ENCODE measurements at places on chromosomes 3 and 15.
A peak's percentile ranks its signal among the peaks of the same experiment; 100 is the strongest.

DNA sequence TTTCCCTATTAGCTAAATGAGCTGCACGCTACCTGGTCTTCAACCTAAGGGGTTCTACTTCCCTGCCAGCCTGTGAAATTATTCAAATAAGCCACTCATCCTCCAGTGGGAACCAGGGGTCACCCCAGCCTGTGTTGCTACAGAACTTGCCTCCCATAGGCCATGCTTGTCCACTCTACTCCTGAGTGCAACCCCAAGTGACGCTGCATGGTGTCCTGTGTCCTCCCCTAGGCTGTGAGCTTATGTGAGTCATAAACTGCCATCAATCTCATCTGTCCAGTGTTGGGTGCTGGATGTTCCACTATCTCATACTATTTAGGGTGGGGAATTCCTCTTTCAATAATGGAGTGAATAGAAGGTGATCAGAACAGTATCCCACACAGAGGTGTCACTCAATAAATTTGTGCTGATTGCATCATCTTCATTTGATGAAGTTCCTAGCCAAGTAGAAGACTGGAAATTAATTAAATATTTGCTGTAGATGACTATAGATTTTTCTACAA is 49.8 kb upstream of the SSR3 start:
- no peak for DNase-seq

DNA sequence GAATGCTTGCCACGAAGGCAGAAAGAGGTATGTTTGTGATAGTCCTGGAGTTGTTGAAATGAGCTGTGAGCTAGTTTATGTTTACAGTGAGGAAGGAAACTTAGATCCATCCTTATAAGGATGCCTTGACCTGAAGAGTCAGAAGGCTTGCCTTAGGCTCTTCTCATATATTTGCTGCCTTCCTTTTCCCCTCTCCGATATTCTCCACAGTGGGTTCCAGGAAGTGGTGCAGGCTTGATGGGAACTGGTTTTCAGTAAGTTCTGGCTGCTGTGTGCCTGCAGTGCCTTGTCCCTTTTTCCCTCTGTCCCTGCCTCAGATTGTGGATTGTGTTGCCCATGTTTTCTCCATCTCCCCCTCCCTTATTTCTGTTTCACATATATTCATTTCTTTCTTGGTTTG is 287.3 kb upstream of the UBE2E1 start:
- DNase-seq = no peak

DNA sequence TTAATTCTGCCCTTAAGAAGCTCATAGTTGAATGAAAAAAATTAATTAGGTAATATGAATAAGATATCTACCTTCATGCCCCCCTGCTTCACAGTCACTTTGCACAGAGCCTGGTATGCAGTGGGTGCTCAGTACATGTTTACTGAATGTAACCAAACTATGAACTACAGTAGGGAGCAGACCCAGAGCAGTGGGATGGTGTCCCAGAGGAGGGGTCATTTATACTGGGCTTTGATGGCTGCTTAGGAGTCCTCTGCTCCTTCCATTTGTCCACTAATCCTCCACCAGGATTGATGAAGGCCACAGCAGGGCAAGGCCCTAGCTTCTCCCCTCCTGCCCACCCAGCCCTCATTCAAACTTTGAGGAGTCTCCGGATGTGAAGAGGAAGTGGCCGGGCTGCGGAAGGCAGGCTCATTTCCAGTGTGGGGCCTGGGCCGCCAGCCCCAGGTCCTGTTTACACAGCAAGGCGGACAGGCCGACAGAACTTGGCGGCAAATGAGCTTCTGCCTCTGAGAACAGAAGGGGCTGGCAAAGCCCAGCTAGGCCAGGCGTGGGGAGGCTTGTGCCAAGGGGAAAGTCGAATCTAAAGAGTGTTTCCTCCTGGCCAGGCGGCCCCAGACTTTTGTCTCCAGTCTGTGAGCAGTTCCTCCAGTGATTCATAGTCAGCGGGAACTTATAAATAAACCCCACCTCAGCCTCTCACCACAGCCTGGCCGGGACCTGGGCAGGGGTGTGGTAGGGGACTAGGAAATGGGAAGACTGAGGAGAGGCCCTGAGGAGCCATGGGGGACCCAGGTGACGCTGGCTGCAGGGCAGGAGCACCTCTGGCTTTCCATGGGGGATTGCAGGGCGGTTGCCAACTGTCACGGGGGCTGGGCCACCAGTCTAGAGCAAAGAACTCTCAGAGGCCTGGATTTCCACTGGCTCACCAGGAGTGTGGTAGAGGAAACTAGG is 51.6 kb upstream of the LCTL start:
- no peak for DNase-seq

- DNase-seq = no peak
Measured at GRCh38 chr3:168093229-168093628, 2.5 kb downstream of the GOLIM4 start.

DNA sequence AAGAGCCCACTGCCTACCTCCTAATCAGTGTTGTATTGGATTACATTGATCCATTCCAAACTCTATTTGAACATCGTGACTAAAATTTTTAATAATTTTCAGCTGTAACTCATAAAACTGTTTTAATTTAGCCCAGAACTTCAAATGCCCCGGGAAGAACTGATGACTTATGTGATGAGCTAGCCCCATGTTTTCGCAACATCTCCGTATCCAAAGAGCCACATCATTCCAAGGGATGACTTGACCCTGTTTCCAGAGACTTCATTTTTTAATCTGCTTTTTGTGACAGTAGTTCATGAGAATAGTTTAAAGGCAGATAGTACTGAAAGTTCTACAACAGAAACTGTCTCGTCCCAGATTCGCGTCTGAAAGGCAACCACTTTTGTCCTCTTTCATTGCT is 97.4 kb downstream of the STAC start:
- DNase-seq = no peak

GRCh38 chr3:129593595-129594339 is 12.7 kb downstream of the PLXND1 start:
- peak; percentile 98 for DNase-seq

DNA sequence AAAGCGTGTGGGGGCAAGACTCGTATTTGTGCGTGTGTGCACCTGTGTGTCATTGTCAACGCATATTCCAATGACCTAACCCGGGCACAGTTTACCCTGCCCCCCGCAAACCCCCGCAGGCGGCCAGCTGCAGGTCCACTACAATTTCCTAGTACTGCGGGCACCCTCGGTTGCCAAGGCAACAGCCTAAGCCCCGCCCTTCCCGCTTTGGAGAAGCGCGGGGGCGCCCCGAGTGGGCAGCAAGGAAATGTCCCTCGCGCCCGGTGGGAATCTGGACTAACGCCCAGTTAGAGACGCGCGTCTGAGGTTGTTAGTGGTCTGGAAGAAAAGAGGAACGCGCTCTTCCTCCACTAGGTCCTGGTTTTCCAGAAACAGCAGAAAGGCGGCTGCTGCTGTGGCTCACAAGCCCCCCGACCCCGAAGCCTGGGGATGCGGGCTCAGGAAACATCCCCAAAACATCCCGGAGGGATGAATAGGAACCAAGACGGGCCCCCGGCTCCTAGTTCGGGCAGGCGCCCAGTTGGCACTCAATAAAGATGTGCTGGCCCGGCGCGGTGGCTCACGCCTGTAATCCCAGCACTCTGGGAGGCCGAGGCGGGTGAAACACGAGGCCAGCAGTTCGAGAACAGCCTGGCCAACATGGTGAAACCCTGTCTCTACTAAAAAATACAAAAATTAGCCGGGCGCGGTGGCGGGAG is 1.1 kb downstream of the ABHD14A start:
- no peak for DNase-seq

GRCh38 chr3:194082743-194083636 is 53.0 kb upstream of the HES1 start:
- no peak for DNase-seq
